ENCODE measurements at places on chromosomes 16 and 17.

GRCh38 chr17:38578229-38579082 lies 27.3 kb downstream of the SRCIN1 start:
- no peak for DNase-seq

- no peak for DNase-seq
Measured at GRCh38 chr17:42782166-42783061, 2.0 kb downstream of the WNK4 start.

DNA sequence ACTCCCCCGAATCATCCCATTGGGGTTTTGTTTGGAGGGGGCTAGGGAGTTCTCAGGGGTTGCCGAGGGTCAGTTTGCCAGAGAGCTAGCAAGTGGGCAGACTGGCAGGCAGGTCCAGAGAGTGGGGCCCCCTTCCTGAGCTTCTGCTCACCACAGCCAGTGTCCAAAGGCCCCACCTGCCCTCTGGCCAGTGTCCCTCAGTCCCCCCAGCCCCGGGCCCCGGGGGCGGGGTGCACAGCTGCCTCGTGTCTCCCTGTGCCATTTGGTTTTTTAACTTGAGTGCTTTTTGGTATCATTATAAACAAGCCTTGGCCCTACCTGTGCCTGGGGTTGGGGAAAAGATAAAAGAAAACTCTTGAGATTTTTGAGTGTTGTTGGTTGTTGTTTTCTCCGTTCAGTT lies 91.8 kb downstream of the CCDC182 start:
- no peak for DNase-seq

DNA sequence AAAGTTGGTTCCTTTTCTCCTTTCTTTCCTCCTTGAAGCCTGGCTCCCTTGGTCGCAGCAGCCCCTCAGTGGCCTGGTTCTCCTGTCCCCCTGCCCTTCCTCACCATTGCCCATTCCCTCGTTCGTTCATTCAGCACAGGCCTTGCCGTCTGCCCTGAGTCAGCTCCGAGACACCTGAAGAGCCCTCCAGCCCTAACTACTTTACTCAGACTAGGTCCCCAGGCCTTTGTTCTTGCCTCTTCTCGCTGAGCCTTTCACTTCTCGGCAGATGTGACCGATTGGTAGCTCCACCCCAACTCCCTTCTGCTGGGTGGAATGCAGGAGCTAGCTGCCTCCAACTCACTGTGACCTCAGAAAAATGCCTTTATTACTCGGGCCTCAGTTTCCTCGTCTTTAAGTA lies 7.0 kb upstream of the ADAM11 start:
- peak; percentile 52 for DNase-seq

- DNase-seq: no peak
Measured at GRCh38 chr16:52203096-52203495, 343.8 kb downstream of the TOX3 start.

GRCh38 chr17:8138374-8138671 lies 13.9 kb downstream of the PER1 start:
- no peak for DNase-seq

- DNase-seq: peak; percentile 6
Measured at GRCh38 chr17:4833941-4834680, 971 bp downstream of the MINK1 start.

- DNase-seq: no peak
Measured at GRCh38 chr16:2777903-2778629, 986 bp upstream of the ELOB start.

GRCh38 chr16:11340710-11341109 lies 4.5 kb upstream of the RMI2 start:
- DNase-seq: no peak

DNA sequence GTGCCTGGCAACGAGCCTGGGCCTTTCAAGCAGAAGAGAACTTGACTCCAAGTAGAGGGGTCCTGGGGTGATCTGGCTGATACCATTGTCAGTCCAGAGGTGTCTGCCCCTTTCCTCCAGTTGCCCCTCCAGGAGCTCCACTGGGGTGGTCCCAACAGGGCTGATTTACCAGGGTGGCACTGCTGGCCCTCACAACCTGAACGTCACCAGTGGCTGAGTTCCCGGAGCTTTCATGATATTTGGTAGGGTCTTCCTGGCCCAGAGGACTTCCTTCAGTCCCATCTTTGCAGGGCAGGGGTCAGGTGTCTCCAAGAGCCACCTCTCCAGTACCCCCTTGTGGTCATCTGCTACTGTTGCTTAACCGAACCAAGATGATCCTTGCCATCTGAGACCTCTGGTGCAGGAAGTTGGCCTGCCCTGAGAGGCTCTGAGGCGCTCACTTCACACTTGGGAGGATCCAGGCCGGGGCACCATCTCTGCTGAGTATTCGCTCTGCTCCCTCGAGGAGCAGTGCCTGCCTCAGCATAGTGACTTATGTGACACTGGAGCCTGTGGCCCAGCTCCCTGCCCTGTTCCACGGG lies 3.5 kb downstream of the LIMD2 start:
- no peak for DNase-seq

- no peak for DNase-seq
Measured at GRCh38 chr16:20838240-20838639, 31.9 kb downstream of the REXO5 start.

- no peak for DNase-seq
Measured at GRCh38 chr17:21141331-21141730, 14.6 kb downstream of the DHRS7B start.

All from DMS79 (cell line).